ENCODE measurements at places on chromosomes 2 and 18. TPM values are rescaled to one million over a fixed set of nuclear protein-coding genes. Genes with fewer than 3 reads are reported as not detected.

DNA sequence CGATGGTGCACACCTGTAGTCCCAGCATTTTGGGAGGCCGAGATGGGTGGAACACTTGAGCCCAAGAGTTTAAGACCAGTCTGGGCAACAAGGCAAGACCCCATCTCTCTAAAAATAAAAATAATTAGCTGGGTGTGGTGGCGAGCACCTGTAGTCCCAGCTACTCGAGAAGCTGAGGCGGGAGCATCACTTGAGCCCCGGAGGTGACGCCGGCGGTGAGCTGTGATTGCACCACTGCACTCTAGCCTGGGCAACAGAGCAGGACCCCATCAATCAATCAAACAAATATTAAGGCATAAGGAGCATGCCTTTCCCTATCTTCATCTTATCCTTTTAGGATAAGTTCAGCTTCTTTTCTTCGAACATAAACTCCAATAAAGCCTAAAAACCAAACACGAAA, 1.1 kb downstream of the WDSUB1 start:
- DNase-seq, result no peak

DNA sequence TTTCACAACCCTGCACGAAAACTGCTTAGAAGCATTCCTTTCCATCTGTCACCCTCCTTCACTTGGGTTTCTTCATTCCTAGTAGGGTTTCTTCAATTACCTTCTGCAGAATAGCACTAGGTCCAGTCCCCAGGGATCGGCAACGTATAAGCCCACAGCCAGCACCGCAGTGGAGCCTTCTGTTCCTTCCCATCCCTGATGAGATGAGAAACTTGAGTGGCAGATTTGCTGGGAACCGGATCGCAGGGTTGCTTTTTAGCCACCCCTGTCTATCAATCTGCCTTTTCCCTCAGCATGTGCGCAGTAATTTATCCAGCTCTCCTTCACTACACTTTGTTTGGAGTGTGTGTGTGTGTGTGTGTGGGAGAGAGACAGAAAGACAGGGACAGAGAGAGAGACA, 94.2 kb downstream of the CD8B2 start:
- no peak for DNase-seq

DNA sequence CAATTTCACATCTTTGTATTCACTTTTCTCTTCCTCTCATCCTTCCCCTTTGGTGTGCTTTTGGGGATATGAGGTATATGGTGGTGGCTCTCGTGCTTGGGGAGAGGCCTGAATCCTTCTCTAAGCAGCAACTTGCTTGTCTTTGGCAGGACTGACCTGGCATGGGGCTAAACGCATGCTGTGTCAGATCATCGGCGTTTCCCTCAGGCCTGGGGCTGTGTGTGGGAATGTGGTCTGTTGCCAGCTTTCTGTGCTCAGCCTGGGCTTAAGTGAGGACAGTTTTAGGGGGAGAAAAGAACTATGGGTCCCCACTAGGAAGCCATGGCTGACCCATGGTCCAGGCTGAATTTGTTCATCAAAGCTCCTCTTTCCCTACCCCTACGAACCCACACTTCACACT, 60.7 kb downstream of the TET3 start:
- DNase-seq, result no peak

GRCh38 chr2:158723921-158724802, 71.0 kb upstream of the DAPL1 start:
- peak; percentile 7 for DNase-seq

DNA sequence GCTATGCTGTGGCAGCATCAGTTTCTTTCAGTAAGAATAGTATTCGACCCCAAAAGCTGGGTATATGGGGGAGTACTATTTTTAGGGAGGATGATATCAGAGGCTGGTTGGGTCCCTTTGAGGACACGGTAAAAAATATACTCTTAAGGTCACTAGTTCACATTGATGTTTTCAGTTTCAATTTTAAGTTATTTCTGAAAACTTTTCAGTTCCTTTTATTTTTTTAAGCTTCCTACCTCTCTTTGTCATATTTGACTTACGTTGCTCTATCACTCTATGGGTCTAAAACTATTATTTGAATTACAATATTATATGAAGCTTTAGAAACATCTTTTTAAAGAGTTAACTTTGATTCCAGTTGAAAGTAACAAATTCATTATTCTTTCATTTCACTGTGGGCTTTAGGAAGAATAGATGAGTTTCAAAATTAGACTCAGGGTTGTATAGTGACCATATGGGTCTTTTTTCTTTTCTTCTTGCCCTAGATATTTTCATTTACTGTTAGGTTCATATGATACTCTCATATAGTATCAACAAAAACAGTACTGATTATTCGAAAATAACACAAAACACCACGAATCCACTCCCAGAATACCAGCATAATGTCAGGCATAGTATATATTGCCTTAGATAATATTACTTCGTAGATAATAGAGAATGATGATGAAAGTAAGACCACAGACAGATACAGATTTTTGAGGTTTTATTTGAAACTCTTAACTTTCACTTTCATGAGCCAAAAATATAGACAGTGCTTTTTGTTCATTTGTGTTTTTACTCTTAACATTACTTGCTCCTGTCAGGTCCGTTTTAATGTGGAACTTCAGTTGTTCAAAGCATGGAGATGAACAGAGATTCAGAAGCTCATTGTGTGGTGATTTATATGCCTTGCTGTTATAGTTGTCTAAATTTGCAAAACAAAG, 9.8 kb downstream of the RMDN2 start:
- no peak for DNase-seq

GRCh38 chr2:16943279-16943958, 277.8 kb upstream of the CYRIA start:
- DNase-seq, result no peak

DNA sequence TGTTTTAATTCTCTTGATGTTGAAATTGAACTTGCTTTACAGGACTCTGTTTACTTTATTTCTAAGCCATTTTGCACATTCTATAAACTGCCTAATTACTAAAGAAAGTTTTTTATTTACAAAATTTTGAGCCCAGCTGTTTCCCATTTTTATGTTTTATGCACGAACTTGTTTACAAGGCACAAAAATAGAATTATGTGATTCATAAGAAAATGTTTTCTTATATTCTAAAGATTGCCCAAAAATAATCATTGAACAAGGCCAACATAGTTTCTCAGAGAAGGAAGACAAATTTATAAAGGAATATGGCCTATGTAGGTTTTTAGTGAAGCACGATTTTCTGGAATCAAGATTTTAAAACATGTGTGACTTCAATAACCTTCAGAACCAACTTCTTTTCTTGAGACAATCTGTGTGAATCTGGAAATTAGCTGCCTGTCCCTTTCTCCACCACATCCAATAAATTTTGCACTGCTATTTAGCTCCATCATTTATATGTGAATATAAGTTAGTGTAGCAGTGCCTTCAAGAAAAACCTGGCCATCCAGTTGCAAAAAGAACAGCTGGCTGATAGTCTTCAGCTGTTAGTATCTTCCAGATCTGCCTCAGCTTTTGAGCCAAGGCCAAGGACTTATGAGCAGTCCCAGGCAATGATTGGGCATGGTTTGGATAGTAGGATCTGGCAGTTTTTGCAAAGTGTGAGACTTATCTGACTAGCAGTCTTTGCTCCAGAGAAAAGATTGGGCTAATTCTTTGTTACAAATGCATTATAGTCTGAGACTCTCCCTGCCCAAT, 253.2 kb upstream of the COL3A1 start:
- peak; percentile 65 for DNase-seq

DNA sequence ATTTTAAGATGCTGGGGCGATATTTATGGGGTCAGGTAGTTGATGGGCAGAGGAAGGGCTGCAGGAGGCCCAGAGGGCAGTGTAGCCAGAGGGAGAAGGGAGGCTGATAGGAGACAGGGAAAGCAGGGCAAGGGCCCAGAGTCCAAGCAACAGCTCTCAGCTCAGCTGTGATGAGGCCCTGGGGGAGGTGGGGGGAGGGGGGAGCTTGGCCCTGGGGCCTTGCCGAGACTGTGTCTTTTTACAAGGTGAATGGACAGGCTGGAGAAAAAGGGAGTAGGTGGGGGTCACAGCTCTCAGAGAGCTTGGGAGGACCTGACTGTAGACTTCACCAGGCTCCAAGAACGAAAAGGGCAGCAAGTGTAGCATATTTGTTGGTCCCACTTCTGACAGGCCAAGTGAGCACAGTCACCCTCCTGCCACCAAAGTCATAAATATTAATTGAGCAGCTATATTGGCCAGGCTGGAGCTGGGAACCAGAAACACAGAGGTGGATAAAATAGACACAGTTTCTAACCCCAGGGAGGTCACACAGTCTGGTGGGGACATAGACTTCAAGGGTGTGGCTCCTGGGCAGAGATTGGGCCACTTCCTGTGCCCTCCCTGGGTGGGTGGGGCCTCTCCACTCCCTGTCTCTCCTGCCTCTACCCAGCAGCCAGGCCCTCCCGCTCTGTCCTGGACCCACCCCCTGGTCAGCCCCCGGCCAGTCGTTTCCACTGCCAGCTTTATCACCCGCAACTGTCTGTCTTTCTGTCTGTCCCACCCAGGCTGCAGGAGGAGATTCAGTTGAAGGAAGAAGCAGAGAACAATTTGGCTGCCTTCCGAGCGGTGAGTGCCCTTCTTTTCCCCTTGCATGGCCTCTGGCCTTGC, 1.4 kb downstream of the DES start:
- no peak for DNase-seq

DNA sequence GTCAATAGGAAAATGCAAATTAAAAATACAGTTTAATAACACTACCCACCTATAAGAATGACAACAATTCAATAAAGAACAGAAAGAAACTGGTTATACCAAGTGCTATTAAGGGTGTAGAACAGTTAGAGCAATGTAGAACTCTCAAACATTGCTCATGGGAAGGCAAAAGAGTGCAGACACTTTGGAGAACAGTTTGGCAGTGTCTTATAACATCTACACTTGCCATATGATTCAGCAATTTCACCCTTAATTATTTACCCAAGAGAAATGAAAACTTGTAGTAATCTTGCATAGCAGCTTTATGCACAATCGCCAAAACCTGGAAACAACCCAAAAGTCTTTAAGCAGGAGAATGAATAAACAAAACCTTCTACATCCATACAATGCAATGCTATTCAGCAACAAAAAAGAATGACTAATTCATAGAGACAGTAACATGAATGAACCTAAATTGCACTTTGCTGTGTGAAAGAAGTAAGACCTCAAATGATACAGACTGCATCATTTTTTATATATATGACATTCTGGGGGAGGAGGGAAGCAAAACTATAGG, 455.2 kb downstream of the THSD7B start:
- DNase-seq, result peak; percentile 66

DNA sequence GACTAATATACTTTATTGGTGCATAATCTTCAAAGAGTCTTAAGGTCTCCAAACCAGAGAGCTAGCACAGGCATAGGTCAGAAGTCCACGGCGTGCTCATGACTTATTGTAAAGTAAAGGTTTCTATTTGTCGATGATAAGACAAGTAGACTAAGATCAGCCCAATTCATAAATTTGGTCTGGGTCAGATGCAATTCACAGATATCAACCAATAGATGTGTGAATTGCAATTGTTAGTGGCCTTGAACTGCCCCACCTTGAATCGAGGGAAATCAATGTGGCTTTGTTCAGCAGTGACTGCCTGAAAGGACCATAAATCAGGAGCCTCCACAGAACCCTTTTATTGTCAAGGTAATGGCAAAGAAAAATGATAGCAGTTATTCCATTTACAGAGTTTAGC, 39.1 kb upstream of the CPS1 start:
- DNase-seq, result no peak

DNA sequence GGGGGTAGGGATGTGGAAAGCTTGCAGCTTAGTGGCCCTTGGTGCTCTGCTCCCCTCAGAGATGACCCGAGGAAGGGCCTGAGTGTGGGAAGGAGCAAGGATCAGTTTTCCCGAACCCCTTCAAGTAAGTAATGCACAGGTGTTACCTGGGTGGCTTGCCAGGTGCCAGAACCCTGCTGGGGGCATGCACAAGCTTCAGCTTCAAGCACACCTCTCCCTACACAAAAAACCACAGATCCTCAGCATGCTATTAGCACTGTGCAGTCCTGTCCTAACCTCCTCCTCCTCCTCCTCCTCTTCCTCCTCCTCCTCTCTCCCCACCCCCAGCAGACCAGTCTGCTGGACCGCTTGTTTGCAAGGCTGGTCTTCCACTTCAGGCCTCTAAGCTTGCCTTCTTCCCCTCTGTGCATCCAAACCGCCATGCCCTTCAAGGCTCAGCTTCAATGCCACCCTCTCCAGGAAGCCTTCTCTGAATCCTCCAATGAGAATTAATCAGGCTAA, 114.8 kb downstream of the ACAA2 start:
- DNase-seq, result no peak

GRCh38 chr2:222214885-222215284, 83.9 kb downstream of the PAX3 start:
- no peak for DNase-seq

DNA sequence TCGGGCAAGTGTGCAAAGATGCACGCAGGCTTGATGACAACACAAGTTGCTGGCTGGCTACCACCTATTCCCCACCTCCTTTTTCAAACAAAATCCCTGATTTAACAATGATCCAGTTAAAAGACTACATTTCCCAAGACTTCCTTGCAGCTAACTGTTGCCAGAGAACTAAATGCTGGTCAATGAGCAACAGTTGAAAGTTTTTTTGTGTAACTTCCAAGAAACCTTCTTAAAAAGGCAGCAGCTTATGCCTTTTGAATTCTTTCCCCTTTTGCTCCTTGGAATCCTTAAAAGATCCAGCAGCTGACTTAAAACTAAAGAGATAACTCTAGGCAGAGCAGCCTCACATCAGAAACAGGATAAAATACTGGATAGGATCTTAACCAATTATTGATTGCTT, 38.5 kb downstream of the NPHP1 start:
- DNase-seq, result no peak

GRCh38 chr2:198795419-198795818, 662.3 kb downstream of the SATB2 start:
- DNase-seq, result no peak

DNA sequence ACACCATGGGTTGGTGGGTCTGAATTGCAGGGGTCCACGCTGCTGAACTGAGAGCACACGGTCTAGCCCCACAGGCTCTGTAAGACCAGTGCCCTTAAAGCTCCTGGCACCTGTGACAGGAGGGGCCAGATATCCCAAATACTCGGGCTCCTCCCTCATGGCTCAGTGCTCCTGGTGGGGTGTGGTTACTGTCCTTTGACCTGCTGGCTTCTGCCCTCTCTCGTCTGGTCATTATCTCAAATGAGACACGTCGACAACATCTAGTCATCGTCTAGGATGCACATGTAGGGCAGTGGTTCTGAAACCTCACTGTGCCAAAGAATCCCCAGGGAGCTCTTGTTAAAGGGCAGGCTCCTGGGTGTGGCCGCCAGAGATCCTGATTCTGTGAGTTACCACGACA, 258.4 kb downstream of the LOXHD1 start:
- DNase-seq, result no peak

ELMOD3 gene
- total RNA-seq, result 15.8 TPM

AQP12B gene
- total RNA-seq, result not detected

OSR1 gene
- 2.2 TPM for total RNA-seq

CNGA3 gene
- not detected for total RNA-seq

BMP10 gene
- not detected for total RNA-seq

HOXD13 gene
- not detected for total RNA-seq

SFT2D3 gene
- 4.7 TPM for total RNA-seq

LOXHD1 gene
- total RNA-seq, result under 0.01 TPM

GPR39 gene
- 3.2 TPM for total RNA-seq

SPRED2 gene
- total RNA-seq, result 9.5 TPM
